ENCODE measurements at places on chromosomes 6 and 20.
A peak's percentile ranks its signal among the peaks of the same experiment; 100 is the strongest.

DNA sequence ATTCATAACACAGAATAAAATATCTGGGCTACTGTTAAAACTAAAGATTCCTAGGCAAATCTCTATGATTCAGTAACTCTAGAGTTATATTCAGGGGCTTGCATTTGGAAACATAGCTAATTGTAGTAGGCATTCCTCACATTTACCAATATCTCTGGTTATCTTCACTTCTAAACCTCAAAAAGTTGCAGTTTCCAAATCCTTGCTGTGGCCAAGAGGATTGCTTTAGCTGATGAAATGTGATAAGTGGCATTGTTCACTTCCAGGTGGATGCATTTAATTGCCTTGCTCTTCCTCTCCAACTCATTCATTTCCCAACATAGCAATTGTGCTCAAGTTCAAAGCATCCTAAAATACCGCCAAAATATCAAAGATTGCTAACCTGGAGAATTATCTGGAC, 246.6 kb downstream of the GRIK2 start:
- DNase-seq: no peak

GRCh38 chr6:113854531-113855499, 2.3 kb upstream of the MARCKS start:
- peak; percentile 92 for DNase-seq

DNA sequence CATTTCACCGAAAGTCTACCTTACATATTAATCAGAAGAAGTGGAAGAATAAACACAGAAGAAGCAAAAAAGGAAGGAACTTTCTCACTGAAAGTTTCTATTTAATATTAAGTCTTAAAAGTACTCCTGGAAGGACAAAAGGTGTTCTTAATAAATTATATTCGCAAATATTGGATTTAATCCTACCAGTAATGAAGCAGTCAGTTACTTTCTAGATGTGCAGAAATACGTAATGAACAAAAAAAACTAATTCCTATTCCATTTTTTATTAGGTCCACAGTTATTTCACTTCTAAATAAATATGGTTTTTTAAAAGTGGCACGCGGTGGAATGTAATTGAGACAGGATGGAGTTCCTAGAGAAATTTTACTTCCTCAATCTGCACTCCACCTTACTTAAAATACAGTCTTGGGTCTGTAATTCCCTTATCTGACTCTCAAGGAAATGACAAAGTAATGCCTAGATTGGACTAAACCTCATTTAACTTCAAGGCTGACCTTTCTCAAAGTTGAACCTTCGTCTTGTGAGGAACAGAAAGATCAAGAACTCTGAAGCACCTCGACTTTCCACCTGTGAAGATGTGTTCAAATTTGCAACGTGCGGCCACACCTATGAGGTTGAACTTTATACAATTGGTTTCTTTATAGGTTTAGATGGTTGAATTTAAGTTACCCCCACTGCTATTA, 1.1 kb upstream of the TRAM2 start:
- no peak for DNase-seq

DNA sequence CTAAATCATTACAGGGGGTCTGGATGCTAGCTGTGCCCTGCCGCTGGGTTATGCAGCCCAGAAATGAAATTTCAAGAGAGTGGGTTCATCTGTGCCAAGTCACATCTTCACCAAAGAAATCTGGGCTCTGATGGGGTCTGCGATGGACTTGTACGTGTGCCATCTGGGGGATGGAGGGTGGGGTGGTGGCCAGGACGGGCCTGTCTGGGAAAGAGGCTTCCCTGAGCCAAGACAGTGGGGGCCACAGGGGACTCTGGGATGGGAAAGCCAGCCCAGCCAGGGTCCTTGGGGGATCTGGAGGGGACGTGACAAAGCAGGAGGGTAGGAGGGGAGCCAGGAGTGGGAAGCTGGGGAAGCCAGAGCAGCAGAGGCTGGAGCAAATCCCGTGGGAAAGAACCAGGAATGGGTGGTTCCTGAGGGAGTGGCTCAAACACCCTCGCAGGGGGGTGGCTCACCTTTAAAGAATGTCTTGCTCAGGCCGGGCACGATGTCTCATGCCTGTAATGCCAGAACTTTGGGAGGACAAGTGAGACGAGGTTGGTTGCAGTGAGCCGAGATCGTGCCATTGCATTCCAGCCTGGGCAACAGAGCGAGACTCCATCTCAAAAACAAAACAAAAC, 36.3 kb upstream of the SULF2 start:
- DNase-seq: no peak

- no peak for DNase-seq
Observed at GRCh38 chr20:48455651-48456365, 372.0 kb downstream of the PREX1 start.

GRCh38 chr6:113495521-113495920, 361.6 kb upstream of the MARCKS start:
- DNase-seq: no peak

GRCh38 chr6:30272032-30272431, 54.7 kb upstream of the TRIM39 start:
- DNase-seq: no peak

DNA sequence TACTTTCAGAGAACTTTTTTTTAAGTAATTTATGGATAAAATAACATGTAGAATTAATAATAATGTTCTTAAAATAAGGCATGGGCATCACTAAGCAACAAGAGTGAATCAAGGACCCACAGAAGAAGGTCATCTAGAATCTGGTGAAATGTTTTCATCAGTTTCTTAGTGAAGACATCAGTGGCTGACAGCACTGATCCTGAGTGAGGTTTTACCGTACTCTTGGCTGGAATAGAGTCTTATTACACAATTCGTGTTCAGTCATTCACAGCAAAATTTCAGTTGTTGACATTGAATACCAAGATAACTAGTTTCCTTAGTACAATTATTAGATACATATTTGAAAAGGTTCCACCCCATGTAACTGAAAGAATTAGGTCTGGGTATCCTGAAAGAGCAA, 140.4 kb downstream of the C6orf58 start:
- DNase-seq: no peak

DNA sequence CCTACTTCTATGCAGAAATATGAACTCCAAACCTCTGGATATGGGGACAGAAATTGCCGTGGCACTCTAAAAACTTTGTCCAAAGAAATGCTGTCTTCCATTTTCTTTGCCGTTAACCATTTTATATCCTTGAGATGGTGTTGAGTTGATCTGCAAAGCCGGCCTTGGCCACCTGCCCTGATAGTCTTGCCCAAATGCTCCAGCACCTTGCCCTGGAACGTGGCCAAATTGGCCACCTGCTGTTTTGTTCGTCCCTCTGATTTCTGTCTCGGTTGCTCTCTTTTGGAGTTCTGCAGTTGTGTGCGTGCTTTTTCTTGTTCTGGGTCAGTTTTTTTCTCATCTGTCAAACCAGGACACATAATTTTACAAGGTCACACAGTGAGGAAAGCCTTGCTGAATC, 239.7 kb upstream of the GMDS start:
- no peak for DNase-seq

DNA sequence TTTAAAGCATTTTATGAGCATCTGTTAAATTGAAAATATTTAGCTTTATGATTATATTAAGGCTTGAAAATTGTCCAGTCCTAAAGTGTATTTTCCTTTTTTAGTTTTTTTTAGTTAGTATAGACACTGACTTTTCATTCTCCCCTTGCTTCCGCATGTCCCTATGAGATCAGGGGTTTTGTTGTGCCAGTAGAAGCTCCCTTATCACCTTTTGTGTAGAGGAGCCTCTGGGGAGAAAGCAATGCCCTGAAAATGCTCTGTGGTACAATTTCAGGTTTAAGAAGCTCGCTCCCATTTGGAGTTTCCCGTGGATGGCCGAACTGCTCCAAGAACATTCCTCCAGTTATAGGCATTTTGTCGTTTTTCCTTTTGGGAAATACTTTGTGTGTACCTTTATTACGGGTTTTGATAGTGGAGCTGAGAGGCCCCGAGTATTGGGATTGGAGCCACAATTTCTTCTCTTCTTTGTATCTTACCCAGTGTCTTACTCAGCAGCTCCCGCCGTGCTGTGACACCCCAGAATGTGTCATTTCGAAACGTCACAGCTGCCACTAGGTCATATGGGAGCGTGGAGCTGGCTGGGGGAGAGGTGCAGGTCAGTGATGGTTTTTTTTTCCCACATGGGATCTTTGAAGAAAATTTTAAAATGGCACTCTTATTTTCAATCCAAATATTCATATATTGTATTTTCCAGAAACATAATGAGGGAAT, 49.9 kb downstream of the RPRD1B start:
- DNase-seq: no peak

GRCh38 chr6:36147294-36147693, 17.0 kb downstream of the MAPK13 start:
- no peak for DNase-seq

DNA sequence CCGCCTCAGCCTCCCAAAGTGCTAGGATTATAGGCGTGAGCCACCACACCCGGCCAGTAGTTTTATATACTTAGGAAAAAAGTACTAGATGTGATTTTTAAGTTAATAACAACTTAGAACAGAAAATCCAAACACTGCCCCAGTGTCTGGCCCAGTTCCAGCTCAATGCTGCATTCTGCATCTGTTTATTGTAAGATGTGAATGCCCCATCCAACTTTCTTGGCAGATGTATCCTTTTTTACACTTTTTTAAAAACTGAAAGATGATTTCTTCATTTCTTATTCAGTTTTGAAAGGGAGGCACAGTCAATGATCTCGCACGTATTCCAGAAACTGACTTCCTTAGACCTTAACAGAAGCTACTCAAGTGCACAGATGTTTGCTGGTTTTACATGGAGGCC, 85.6 kb upstream of the SRSF6 start:
- no peak for DNase-seq

DNA sequence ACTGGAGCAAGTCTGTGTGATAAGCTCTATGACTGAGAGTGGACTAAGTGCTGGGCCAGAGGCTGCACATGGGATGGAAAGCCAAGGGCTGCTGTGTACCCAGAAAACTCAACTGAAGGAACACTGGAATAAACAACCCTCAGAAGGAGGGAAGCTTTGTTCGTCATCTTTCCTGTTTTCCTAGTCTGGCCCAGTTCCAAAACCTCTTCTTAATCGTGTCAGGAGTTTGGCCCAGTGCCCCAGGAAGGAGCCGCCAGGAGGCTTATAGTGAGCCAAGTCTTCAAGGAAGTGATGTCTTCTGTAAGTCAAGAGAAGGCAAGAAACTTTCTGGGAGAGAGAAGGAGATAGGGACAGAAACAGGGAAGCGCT, 23.3 kb upstream of the TOP1 start:
- peak; percentile 85 for DNase-seq

DNA sequence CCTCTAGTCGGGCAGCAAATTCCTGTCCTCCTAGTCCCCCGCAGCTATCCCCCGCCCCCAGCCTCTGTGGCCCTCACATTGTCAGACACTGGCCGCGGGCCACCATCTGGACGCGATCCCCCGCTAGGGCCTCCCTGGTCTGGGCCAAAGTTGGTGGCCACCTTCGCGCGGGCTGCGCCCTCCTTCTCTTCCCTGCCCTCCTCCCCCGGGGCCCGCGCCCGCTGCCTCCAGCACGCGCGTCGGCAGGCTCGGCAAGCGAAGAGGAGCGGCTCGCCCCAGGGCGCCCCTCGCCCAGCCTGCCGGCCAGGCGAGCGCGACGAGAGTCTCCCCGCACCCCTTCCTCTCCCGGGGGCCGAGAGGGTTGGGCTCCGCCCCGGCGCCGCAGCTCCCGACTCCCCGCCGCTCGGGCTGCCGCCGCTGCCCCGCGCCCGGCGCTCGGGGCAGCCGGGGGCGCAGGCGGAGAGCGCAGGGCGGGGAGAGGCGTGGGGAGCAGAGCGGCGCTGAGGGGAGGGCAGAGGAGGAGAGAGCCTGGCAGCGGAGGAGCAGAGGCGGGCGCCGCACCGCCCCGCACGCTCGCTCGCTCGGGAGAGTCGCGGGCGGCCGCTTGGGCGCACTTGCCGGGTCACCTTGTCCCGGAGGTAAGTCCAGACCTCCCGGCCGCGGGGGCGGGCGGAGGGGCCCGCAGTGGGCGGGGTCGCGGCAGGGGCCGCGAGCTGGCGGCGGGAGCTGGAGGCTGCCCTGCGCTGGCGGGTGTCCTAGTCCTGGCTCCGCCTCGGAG, at the start of gene SYNDIG1:
SYNDIG1 (plus strand) TSS at position 514 of the 778 bp plus-strand sequence. CDS start 73,469 bp downstream, outside the sequence.
- peak; percentile 34 for DNase-seq

DNA sequence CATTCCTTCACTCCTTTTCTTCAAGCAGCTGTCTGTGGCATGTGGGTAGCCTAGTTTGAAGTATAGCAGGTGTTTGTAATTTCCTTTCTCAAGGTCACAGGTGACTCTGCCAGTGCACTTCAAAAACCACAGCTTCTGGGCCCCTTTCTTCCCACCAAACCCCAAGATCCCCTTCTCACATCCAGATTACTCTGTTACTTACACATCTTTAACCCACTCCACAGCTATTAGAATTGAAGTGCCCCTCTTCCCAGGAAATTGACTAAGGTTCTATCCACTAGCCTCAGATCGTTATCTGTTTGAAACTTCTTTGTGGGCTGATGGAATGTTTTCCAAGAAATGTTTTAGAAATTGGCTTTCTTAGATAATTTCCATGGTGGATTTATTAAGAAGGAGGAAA, 150.8 kb downstream of the AHI1 start:
- peak; percentile 28 for DNase-seq

DNA sequence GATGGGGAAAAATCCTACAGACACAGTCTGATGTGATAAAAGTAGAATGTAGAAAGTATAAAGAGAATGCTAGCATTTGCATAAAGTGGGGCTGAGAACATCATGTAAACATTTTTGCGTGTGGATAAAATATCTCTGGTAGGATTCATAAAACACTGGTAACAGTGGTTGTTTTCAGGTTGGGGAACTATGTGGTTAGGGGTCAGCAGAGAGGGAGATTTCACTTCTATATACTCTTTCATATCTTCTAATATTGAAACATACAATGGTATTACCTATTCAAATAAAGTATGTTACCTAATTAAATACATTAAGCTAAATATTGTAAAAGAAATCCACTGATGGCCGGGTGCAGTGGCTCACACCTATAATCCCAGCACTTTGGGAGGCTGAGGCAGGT, 96.2 kb upstream of the CCDC167 start:
- no peak for DNase-seq

GRCh38 chr20:35617397-35618262, 2.0 kb downstream of the SPAG4 start:
- peak; percentile 59 for DNase-seq

- DNase-seq: no peak
Observed at GRCh38 chr6:140669321-140669720, 1294.9 kb upstream of the CITED2 start.

DNA sequence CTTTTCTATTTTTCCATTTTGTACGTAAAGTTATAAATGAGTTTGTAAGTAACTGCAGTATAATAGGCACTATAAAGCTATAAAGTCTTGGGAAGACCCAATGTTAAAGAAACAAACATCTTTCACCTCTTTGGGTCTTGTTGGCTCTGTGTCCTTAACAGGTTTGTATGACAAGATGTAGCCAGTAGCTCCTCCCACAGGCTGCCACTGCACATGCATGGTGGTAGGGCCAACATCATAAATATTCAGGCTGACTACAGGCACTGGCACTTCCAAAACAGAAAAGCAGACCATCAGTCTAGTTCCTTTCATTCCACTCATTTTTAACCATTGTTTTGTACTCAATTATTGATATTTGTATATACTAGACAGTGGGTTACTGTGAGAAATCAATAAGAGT, 59.9 kb downstream of the COL12A1 start:
- no peak for DNase-seq

All from muscle of back (tissue), 13 donors.